ENCODE measurements at places on chromosomes 4 and X. TPM values are rescaled to one million over a fixed set of nuclear protein-coding genes. Genes with fewer than 3 reads are reported as not detected.

The GRID2 gene
- total RNA-seq = not detected

The ARMCX4 gene
- total RNA-seq = 2.3 TPM

The MBNL3 gene
- total RNA-seq = 28.6 TPM

The ADH1B gene
- not detected for total RNA-seq

The LNX1 gene
- not detected for total RNA-seq

The CCKAR gene
- total RNA-seq = not detected

The DNAAF6 gene
- total RNA-seq = not detected

Data from activated naive CD4-positive, alpha-beta T cell treated with anti-CD3 and anti-CD28 coated beads, Interleukin-2, amount 10 ng/mL, durations not matched to agents 5 hours and 36 hours (primary cell).